ENCODE measurements at places on chromosomes 2 and 18. TPM values are rescaled to one million over a fixed set of nuclear protein-coding genes. Genes with fewer than 3 reads are reported as not detected.

The SLC11A1 gene
- total RNA-seq = not detected

DNA sequence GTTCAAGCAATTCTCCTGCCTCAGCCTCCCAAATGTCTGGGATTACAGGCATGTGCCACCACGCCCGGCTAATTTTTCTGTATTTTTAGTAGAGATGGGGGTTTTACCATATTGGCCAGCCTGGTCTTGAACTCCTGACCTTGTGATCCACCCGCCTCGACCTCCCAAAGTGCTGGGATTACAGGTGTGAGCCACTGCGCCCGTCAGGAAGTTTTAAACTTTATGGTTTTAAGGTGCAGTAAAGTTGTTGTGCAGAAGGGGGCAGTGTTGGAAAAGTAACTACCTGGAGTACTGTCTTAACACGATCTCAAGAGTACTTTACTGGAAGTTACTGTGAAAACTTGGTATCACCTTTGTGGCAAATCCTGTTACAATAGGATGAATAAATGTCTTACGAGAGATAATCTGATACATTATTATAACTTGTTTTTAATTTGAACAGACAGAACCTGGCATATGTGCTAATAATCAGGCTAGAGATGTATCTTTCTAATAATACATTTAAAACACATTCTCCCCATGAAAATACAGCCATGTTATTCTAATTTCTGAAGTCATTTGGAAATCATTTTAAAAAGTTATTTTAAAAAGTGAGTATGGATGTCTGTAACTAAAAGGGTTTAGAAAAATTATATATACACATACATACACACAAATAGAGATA, 10.8 kb downstream of the SPDYA start:
- DNase-seq = peak; percentile 49

DNA sequence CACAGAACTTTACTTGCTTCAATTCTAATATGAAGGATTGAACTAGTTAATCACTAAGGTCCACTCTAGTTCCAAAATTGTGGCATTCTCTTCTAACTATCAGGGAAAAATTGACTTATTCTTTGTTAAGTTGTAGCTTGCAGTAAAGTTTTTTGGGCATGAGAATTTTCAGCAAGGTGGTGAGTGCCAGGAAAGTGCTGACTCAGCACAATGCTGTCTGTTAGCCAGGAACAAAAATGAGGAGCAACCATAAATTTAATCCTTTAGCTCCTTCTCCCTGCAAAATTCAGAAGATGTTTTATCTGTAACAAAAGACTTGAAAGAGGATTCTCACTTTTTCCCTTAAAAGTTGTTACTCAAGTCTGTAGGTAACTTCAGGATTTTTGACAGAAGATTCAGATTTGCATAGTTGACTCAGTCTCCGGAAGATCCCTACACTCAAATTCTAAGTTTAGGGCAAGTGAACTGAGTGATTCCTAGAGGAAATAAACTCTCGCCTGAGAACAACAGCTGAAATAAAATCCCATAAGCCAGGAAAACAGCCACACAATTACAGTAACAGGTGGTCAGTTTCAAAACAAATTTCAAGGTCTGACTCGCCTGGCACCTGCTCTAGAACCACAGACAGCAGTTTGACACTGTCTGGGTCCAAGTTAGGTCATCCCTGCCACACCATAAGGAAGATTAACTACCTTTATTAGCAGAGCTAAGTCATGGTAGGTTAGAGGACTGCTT, 20.2 kb upstream of the DARS1 start:
- DNase-seq = no peak

GRCh38 chr2:26541401-26542193, 63.7 kb upstream of the OTOF start:
- no peak for DNase-seq

DNA sequence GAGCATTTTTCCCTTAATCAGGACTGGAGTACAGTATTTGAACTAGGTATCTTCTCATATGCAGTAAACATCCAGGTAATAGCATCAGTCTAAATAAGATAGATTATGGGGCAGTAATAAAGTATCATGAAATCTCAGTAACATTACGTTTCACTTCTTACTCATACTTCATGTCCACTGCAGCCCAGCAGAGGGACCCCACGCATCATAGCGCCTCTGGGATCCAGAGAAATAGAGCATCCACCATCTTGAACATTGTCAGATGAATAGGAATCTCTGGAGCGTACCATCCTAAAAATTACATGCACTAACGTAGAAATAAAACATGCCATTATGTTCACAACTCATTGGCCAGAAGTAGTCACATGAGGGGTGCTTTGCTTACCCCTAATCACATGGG, 499.0 kb downstream of the CPS1 start:
- no peak for DNase-seq

The IL1A gene
- 0.38 TPM for total RNA-seq

GRCh38 chr2:132549935-132550670, 119.9 kb downstream of the LYPD1 start:
- DNase-seq = no peak

The IGFBP2 gene
- 848 TPM for total RNA-seq

The TXNDC2 gene
- total RNA-seq = not detected

DNA sequence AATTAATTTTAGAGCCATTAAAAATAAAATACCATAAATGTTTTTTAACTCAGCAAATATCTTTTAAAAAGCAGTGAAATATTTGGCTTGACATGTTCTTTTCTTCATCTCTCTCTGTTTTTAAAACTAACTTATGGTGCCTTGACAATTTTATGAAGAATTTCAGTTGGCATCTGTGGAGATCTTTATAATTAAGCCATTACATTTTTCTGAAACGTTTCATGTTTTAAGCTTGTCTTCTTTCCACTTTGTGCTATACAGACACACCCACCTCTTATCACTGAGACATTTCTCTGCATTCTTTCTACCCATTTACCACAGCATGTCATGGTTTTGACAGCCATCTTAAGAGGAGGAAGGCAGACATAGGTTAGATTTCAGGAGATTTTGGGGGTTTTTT, 915.1 kb upstream of the FSHR start:
- no peak for DNase-seq

- no peak for DNase-seq
These were observed 17.8 kb downstream of the D2HGDH start for GRCh38 chr2:241752253-241752652.

The SNRNP200 gene
- 73.5 TPM for total RNA-seq

DNA sequence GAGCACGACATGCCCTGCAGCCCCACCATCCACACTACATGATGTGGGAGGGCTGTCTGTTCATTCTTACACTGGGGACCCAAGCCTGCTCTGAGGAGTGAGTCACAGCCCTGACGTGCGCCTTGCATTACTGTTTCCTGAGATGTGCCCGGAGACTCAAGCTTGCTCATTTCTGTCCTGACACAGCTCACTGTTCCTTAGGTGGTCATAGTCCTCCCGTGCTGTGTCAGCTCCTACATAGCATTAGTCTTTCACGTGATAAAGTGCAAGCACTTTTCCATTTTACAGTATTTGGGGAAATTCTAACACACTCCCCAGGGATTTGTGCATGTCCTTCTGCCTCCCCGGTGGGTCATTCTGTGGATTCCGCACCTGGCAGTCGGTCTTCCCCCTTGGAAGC, 46.2 kb upstream of the TRIM43B start:
- no peak for DNase-seq

The RAX gene
- not detected for total RNA-seq

The INPP5D gene
- total RNA-seq = 1.7 TPM

- DNase-seq = no peak
These were observed 137.0 kb upstream of the RBBP8 start for GRCh38 chr18:22796113-22796512.

GRCh38 chr2:84306361-84306760, 152.7 kb downstream of the SUCLG1 start:
- DNase-seq = no peak

DNA sequence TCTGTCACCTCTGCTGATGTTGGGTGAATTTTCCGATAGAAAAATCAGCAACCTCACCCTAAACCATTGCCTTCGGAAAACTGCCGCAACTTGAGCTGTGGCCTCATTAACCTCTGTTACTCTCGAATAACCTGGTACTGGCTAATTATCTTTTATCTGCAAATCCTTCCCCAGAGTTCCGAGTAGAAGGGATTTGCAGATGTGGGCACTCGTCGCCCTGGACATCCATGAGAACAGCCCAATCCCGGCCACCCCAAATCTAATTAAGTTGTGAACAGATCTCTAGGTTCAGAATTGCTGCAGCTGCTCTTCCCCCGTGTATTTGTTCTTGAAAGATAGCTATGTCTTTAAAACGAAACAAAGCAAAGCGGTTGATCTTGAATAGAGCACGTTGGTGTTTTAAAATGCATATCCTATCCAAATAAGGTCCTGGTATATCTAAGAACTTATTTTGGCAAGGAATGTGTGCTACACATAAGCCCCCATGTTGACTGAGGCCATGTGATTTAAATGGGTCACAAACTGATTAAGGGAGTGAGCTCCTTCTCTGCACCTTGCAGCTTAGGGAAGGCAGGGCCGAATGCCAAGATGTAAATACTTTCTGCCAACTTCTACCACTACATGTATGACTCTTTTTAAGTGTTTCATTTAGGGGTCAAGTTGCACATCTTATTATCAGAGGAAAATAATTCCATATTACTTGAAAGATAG, 88.2 kb downstream of the MTCL1 start:
- DNase-seq = no peak
